ENCODE measurements at places on chromosomes 11 and 22.

GRCh38 chr22:27685515-27685914, 116.0 kb downstream of the MN1 start:
- DNase-seq = no peak

DNA sequence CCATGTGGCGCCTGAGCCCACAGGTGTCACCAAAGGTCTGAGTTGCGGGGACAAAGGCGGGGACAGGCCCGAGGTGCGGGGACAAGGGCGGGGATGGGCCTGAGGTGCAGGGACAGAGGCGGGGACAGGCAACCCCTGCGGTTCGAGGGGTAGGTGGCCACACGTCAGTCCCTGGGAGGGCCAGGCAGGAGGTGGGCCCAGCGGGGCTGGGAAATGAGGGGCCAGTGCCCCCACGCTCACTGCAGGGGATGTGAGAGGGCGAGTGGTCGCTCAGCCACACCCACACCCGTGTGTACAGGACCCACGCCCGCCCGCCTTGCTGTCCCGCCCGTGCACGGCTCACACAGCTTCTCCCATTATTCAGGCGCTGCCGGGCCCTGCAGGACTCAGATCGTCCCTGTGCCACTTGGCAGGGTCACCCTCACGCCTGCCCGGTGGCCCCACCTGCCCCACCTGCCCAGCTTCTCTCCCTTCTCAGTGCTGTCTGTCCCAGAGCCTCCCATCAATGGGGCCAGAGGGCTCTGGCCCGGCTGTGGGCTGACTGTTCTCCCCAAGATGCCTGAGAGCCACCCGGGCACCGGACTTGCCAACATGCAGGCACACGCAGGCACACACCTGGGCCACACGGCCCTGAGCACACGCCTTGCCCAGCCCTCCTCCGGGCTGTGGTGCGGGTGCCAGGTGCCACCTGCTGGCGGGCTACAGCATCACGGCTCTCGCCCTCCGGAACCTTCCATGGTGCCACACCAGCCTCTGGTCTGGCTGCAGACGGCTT, 14.2 kb upstream of the MUC6 start:
- peak; percentile 88 for DNase-seq

- peak; percentile 26 for DNase-seq
Observed at GRCh38 chr11:67354075-67355022, 1.0 kb upstream of the POLD4 start.

GRCh38 chr11:127966821-127967220, 620.5 kb downstream of the ETS1 start:
- no peak for DNase-seq

DNA sequence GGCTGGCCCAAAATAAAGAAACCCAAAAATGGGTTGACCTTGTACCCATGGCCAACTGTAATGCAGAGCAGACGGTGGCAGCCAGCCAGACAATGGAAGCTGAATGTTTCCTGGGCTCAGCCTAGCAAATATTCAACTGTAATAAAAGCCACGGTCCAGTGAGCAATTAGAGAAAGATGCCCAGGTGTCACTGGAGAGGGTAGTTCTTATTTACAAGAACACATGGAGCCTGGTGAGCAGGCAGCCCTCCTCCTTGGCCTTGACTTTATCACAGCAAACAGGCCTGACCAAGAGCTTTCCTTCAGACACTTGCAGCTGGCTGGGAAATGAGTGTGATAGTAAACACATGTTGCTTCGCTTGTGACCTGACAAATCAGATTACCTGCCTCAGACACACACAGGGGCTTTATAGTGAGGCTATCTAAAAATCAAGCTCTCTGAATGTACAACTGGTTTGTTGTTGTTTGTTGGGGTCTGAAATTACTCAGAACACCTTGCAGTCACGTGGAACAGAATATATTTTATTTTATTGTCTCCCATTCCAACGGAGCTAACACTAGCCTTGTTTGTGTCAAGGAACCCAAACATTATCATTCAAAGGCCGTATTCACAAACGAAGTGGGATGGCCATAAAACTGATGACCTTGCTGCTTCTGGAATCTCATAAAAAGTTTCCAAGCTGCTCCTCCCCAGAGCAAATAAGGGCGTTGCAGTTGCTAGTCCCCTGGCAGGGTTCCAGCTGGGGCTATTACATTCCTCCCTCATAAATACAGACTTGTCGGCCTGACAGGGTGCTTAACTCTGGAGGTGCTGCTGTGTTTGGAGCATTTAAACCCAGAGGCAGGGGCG, 161.1 kb downstream of the BBOX1 start:
- DNase-seq = no peak

DNA sequence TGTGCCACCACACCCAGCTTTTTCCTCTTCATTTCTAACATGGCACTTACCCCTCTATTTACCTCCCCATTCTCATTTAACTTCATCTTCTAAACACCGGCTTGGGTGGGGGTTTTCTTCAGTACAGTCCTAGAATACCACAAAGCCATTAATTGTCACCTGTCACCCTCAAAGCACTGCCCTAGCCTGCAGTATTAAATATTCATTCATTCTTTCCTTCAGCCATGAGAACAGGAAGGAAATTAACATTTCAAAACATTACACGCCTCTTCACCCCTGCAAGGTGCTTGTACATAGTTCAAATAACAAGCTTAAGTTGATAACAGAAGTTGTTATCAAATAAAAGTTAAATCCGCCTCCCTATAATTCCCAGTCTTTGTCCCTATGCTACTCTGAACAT, 10.7 kb upstream of the VPS37C start:
- no peak for DNase-seq
